Effector memory CD4-positive, alpha-beta T cell (primary cell): ENCODE measurements at places on chromosomes 2 and 18.

GRCh38 chr2:34368304-34368703 is 769.2 kb upstream of the FAM98A start:
- DNase-seq, result no peak

- no peak for DNase-seq
Measured at GRCh38 chr18:8341481-8342230, 267.6 kb upstream of the RAB12 start.

- DNase-seq, result no peak
Measured at GRCh38 chr2:109715313-109715805, 78.7 kb upstream of the RGPD5 start.

- no peak for DNase-seq
Measured at GRCh38 chr18:48749768-48750167, 201.0 kb downstream of the SMAD7 start.

DNA sequence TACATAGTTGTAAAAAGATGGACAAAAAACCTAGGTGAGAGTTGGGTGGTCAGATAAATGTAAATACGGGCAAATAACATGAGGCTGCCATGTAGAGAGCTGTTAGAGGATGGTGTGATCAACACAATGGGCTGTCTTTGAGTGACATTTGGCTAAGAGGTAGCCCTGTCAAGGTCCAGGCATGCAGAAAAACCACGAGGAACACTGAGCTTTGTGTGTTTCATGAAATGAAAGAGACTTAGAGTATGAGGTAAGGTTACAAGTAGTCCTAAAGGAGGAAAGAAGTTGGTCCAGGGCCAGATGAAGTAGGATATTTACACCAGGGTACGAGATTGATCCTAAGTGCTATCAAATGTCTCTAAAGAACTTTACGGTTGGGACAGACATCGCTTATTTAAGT is 160.9 kb downstream of the RDH14 start:
- DNase-seq, result no peak

DNA sequence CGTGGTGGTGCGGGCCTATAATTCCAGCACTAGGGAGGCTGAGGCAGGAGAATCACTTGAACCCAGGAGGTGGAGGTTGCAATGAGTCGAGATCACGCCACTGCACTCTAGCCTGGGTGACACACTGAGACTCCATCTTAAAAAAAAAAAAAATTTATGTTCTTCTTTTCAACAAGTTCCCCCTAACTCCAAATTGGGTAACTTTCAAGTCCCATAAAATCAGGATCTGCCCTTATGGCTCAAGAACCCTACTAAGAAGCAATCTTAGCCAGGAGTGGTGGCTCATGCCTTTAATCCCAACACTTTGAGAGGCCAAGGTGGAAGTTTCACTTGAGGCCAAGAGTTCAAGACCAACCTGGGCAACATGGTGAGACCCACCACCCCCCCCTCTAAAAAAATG is 30.3 kb upstream of the TLK1 start:
- DNase-seq, result no peak

- no peak for DNase-seq
Measured at GRCh38 chr2:209322041-209322440, 101.8 kb upstream of the MAP2 start.
